ENCODE measurements at places on chromosomes 12 and 14. TPM values are rescaled to one million over a fixed set of nuclear protein-coding genes. Genes with fewer than 3 reads are reported as not detected.
A peak's percentile ranks its signal among the peaks of the same experiment; 100 is the strongest.

PTPN21 gene
- total RNA-seq: 2.8 TPM

CLEC2B gene
- total RNA-seq: 26.4 TPM

TMCC3 gene
- total RNA-seq: 8.5 TPM

SELPLG gene
- total RNA-seq: 0.22 TPM

DNA sequence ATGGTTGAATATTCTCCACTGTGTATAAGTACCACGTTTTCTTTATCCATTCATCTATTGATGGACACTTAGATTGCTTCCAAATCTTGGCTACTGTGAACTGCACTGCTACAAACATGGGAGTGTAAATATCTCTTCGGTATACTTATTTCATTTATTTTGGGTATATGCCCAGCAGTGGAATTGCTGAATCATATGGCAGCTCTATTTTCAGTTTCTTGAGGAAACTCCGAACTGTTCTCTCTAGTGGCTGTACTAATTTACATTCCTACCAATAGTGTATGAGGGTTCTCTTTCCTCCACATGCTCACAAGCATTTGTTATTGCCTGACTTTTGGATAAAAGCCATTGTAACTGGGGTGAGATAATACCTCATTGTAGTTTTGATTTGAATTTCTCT is 623.1 kb upstream of the LRFN5 start:
- no peak for DNase-seq

- DNase-seq: no peak
These were observed 131.6 kb downstream of the SAMD4A start for GRCh38 chr14:54698501-54698900.

GRCh38 chr14:95885866-95886265 is 9.2 kb downstream of the TUNAR start:
- DNase-seq: peak; percentile 4

DNA sequence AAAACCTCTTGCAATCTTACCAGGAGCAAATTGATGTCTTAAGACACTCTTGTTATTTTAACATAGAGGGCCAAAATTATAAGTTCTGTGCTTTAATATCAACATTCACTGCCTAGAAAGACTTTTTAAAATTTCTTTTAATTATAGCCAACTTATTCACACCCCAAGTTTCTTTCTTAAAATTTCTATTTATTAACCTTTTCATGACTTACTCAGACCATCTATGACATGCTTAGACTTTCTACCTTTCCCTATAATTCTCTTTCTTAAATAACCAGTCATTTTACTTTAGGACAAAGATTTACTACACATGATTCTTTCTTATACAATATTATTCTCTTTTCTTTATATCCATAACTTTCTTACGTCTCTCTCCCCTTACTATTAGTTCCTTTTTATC is 220.4 kb downstream of the NUBPL start:
- DNase-seq: no peak
